Skin of body (tissue), 3 donors: ENCODE measurements at places on chromosomes 2 and 18. TPM values are rescaled to one million over a fixed set of nuclear protein-coding genes. Genes with fewer than 3 reads are reported as not detected.

The SCYGR2 gene
- total RNA-seq, result not detected

The LONRF2 gene
- 2.8 TPM for total RNA-seq

The FHOD3 gene
- 32.0 TPM for total RNA-seq

The ARHGEF4 gene
- total RNA-seq, result 19.9 TPM

The KLHL30 gene
- total RNA-seq, result 3.3 TPM

The CIB4 gene
- not detected for total RNA-seq
